ENCODE measurements at places on chromosomes 3 and 15. TPM values are rescaled to one million over a fixed set of nuclear protein-coding genes. Genes with fewer than 3 reads are reported as not detected.

SOX14 gene
- not detected for polyA plus RNA-seq

CFAP91 gene
- 20.3 TPM for polyA plus RNA-seq

KLHL40 gene
- not detected for polyA plus RNA-seq

ENTPD3 gene
- 2.7 TPM for polyA plus RNA-seq

KNL1 gene
- polyA plus RNA-seq = 21.4 TPM

DNA sequence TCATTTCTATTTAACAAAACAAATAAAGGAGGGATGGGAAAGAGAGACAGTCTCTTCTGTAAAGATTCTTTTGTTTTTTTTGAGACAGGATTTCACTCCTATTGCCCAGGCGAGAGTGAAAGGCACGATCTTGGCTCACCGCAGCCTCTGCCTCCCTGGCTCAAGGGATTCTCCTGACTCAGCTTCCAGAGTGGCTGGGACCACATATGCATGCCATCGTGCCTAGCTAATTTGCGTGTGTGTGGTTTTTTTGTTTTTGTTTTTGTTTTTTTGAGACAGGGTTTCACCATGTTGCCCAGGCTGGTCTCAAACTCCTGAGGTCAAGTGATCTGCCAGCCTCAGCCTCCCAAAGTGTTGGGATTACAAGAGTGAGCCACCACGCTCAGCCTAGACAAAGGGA lies 23.3 kb downstream of the STAG1 start:
- DNase-seq = no peak

- DNase-seq = no peak
These were observed 372.1 kb downstream of the ROBO2 start for GRCh38 chr3:77412021-77412438.

- DNase-seq = no peak
These were observed 510.5 kb downstream of the FOXP1 start for GRCh38 chr3:71072986-71073385.

DNA sequence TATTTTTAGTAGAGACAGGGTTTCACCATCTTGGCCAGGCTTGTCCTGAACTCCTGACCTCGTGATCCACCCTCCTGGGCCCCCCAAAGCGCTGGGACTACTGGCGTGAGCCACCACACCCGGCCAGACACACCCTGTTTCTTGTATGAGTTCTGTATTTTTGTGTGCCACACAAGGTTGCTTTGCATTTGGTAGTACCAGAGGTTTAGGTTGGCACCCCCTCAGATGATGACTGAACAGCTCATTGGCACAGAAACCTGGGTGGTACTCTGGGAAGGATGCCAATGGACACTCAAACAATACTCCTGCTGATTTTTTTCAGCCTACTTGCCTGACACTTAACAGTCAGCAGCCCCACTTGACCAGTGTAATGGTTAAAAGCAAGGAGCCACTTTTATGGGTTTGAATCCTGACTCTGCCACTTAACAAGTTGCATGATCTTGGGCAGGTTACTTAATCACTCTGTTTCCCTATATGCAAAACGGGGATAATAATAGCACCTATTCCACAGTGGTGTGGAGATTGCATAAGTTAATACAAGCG lies 39.2 kb upstream of the BCL2A1 start:
- DNase-seq = no peak

- no peak for DNase-seq
These were observed 177.1 kb upstream of the ARHGEF26 start for GRCh38 chr3:153944084-153944483.

- DNase-seq = no peak
These were observed 37.6 kb downstream of the TRA2B start for GRCh38 chr3:185900228-185900627.

GRCh38 chr3:114664006-114664405 lies 370.2 kb downstream of the TIGIT start:
- no peak for DNase-seq

Data from left renal cortex interstitium (tissue), 4 donors.